NCI-H187 (cell line): ENCODE measurements at places on chromosomes 6 and 20.

- DNase-seq: no peak
Observed at GRCh38 chr20:61978491-61978890, 87.2 kb downstream of the TAF4 start.

DNA sequence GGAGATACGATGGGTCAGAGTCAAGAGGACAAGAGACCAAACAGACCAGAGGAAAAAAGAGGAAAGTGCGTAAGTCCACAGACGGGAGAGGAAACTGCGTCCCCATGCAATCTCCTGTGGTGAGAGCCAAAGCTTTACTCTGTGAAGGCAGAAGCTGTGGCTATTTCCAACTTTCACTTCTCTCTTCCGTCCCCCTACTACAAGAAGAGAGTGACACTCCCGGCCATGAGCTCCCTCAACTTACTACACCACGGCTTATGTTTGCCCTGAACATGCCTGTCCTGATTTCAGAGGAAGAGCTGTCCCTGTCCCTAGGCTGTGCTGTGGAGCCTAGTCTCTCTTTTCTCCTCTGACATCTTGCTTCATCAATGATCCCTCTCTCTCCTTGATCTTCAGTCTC is 11.5 kb upstream of the SSR1 start:
- no peak for DNase-seq

DNA sequence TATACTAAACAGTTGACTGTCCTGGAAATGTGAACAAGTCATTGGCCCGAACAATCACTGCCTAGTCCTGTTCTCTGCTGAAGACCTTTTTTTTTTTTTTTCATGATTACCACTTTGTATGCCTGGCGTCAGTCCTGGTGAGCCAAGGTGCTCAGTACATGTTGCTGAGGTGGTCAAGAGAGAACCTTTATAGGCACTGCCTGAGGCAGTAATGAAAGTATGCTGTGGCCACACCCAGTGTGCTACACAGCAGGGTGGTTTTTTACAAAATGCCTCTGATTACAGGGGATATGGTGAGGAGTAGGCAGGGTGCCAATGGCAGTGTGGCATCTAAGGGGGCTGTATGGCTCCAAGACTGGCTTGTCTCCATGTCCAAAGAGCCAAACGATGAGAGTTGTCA is 135.1 kb upstream of the ENPP5 start:
- DNase-seq: no peak

GRCh38 chr20:31548820-31549512 is 34.7 kb downstream of the HM13 start:
- DNase-seq: no peak

DNA sequence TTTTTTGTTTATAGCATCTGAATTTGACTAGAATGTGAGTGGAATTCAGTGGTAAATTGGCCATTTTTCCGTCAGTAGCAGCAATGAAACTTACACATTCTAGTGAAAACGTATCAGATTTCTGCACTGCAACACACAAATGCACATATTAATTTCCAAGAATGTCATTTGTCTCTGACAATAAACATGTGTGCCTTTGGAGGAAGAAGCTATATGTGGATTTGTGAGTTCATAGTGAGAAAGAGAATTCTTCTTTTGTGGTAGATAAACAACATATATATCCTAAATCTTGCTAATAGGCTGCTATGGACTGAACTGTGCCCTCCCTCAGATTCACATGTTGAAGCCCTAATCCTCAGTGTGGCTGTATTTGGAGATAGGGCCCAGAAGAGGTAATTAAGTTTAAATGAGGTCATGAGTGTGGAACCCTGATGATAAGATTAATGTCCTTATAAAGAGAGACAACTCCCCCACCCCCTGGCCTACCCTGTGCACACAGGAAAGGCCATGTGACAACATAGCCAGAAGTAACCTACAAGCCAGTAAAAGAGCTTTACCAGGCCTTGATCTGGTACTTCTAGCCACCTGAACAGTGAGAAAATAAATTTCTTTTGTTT is 200.2 kb upstream of the EYA4 start:
- no peak for DNase-seq

- DNase-seq: no peak
Observed at GRCh38 chr6:35919827-35920751, 809 bp downstream of the SRPK1 start.

GRCh38 chr6:10552270-10552810 is 31.2 kb downstream of the GCNT2 start:
- no peak for DNase-seq

GRCh38 chr6:162289972-162290371 is 437.6 kb downstream of the PRKN start:
- no peak for DNase-seq

GRCh38 chr6:102313699-102314098 is 920.2 kb downstream of the GRIK2 start:
- DNase-seq: no peak

GRCh38 chr20:51752343-51752951 is 15.7 kb downstream of the ATP9A start:
- no peak for DNase-seq

DNA sequence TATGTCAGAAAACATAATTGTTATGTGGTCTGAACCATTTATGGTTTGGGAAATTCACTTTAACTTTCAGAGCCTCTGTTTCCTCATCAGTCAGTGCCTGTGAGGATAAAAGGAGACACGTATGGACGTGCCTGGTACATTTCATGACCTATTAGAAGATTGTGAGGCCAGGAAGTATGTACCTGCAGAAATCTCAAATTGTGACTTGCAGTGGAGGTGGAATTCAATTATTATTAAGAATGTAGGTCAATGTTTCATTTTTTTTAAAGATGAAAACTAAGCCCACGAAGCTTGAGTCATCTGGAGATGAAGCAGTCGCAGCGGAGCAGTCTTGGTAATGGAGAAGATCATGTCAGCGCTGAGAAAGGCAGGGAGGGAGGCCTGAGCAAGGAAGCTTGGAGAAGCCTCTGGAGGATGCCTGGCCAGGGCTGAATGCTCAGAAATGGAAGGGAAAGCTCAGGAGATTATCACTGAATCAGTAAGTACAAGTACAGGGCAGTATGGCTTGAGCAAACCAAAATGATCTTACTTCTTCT is 3.9 kb upstream of the DSE start:
- no peak for DNase-seq

GRCh38 chr20:19406381-19406780 is 193.9 kb downstream of the SLC24A3 start:
- no peak for DNase-seq

DNA sequence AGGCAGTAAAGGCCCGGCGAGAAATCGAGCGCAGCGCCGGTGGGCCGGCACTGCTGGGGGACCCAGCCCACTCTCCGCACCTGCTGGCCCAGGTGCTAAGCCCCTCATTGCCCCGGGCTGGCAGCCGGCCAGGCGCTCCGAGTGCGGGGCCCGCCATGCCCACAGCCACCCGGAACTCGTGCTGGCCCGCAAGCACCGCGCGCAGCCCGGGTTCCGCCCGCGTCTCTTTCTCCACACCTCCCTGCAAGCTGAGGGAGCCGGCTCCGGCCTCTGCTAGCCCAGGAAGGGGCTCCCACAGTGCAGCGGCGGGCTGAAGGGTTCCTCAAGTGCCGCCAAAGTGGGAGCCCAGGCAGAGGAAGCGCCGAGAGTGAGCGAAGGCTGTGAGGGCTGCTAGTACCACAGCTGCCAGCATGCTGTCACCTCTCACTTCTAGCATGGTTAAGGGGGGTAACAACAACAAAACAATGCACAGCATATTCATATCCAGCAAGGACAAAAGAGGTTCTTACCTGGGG is 11.3 kb upstream of the GMPR start:
- no peak for DNase-seq

DNA sequence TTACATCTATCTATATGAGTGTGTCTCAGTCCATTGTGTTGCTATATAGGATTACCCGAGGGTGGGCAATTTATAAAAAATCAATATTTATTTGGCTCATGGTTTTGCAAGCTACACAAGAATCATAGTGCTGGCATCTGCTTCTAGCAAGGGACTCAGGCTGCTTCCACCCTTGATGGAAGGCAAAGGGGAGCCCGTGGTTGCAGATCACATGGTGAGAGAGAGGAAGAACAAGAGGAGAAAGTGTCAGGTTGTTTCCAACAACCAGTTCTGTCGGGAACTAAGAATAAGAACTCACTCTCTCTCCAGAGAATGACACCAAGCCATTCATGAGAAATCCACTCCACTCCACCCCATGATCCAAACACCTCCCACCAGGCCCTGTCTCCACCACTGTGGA is 48.2 kb upstream of the TENT5A start:
- DNase-seq: no peak

- DNase-seq: no peak
Observed at GRCh38 chr6:2404211-2404929, 159.0 kb upstream of the GMDS start.

- DNase-seq: no peak
Observed at GRCh38 chr6:15399641-15400470, 154.0 kb downstream of the JARID2 start.

DNA sequence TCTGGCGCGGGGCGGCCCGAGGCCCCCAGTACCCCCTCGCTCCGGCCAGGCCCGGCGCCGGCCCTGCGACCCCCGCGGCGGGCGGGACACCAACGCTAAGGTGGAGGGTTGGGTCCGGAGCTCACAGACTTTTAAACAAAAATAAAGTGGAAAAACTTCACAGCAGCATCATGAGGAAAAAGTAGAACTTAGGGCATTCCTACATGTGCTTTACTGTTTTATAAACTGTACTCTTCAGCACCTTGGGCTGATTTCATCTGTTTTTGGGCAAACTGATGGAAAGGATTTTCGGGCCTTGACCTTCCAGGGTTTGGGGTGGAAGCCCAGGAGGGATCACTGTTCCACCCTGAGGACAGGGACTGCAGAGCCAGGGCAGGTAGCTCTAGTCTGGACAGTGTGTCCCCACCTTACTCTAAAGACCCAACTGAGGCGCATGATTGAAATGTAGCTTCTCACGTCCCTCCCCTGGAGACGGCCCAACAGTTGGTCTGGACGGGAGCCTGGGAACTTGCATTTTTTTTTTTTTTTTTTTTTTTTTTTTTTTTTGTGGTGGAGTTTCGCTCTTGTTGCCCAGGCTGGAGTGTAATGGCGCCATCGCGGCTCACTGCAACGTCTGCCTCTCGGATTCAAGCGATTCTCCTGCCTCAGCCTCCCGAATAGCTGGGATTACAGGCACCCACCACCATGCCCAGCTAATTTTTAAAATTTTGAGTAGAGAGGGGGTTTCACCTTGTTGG is 740 bp downstream of the NELFCD start:
- DNase-seq: no peak

- DNase-seq: no peak
Observed at GRCh38 chr20:58568483-58569240, 53.5 kb upstream of the APCDD1L start.

GRCh38 chr20:37723668-37724067 is 29.8 kb downstream of the CTNNBL1 start:
- no peak for DNase-seq

DNA sequence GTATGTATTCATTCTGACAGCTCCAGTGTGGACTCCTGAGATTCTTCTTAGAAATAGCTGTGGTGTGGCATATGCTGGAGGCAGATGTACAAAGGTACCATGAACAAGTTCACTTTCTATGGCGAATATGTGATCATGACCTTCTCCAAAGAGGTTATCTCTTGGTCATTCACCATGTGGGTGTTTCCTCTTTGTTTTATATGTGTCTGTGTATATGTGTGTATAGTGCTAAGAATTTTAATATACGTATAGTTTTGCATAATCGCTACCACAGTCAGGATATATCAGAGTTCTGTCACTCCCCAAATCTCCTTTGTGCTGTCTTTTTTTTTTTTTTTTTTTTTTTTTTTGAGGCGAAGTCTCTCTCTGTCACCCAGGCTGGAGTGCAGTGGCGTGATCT is 47.1 kb downstream of the PHACTR2 start:
- no peak for DNase-seq

- DNase-seq: no peak
Observed at GRCh38 chr6:84816741-84817140, 52.3 kb upstream of the TBX18 start.

DNA sequence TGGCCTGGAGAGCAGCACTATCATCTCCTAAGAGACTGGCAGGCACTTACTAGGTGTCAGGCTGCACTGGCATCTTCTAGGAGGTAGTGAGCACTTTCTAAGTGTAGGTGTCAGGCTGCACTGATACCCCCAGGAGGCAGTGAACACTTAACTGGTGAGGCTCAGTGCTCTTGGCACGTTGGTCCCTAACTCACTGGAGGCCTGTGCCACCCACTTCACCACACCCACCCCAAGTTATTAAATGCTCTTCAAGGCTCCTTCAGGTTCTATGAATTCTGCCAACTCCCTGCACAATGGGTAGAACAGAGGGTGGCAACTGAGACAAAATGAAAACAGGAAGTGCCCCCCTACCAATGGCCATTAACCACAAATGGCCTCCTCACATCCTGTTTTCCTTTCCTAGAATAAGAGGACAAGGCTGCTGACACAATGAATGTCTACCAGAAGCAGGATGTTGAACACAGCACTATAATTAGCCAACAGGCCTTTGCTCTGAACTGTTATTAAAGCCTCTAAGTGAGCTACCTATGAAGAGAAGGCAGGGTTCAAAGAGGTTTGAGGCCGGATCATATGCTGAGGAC is 29.4 kb downstream of the NCOA5 start:
- DNase-seq: no peak

- DNase-seq: no peak
Observed at GRCh38 chr6:5622276-5623005, 361.1 kb downstream of the FARS2 start.

DNA sequence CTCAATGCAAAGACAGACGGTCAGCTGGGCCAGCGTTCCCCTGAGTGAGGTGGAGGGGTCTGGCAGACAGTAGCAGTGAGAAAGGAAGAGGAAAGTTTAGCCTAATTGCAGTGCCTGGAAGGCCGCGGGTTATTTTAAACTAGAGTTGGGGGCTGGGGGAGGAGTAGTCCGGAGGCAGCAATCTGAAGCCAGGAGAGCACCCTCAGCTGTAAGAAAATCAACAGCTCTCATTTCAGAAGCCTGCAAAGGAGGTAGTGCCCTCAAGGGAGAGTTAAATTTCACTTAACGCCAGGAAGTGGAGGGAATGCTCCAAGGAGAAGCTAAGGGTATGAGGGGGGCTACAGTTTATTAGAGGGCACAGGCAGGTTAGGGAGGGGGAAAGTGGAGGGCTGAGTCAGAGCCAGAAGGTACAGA is 26.9 kb downstream of the RING1 start:
- DNase-seq: no peak

DNA sequence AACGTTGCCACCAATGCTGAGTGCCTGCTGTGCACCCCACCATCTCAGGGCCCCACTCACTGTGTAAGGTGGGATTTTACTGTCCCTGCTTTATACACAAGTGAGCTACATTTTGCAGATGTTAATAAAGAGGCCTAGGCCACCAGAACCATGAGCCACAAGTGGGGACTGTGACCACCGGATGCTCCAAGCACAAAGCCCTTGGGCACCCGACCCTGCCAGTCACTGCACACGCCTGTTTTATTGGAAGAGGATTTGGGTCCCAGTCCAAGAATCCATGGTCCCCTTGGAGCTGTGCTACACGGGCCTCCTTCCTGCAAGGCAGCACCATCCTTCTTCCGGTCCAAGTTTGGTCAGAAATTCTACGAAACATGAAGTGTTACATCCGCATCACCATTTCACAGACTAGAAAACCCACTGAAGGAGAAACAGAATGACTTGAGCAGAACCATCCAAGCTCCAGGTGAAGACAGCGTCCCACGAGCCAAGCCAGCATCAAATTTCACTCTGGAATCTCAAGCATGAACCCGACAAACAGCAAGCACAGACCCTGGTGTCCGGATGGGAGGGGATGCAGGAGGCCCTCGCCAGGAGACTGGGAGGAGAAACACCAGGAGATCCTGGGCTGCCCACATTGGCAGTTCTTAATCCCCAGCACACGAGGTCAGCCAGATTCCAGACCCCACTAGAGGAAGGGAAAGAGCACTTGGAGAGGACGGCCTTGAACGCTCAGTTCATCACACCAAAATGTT is 226.9 kb downstream of the DLL1 start:
- DNase-seq: no peak

GRCh38 chr20:4805663-4806449 is 84.1 kb downstream of the PRND start:
- DNase-seq: no peak
